ENCODE measurements at places on chromosomes 4 and X. TPM values are rescaled to one million over a fixed set of nuclear protein-coding genes. Genes with fewer than 3 reads are reported as not detected.
A peak's percentile ranks its signal among the peaks of the same experiment; 100 is the strongest.

DNA sequence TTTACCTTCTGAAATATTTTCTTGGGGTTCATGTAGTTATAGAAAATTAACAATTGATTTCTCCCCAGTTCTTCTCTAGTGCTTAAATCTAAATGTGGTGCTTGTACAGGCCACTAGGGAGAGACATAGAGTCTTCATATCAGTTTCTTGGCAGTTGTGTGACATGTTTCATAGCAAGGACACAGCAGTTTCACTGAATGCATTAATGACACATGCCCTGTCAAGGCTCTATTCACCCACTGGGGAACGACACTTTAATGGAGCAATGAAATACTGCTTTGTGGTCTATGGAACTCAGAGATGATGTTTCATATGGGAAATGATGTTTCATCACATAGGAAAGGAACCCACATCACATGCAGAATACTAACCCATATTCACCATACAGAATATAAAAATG, 2.8 kb downstream of the VEGFC start:
- no peak overlapping the region for H3K27ac ChIP-seq
- peaks cover 40% of the 10 kb centered on the region for H3K27me3 ChIP-seq
- H3K36me3 ChIP-seq, result no peaks in the 10 kb centered on the region
- H3K4me3 ChIP-seq, result no peak overlapping the region

Gene ADGRL3
- polyA plus RNA-seq, result not detected

- no peaks in the 10 kb centered on the region for H3K36me3 ChIP-seq
- H3K4me1 ChIP-seq, result peaks cover 9% of the 10 kb centered on the region
- no peak for DNase-seq
- H3K27ac ChIP-seq, result no peak overlapping the region
- H3K4me3 ChIP-seq, result no peak overlapping the region
These were observed 5.5 kb upstream of the ING2 start for GRCh38 chr4:183499389-183499788.

DNA sequence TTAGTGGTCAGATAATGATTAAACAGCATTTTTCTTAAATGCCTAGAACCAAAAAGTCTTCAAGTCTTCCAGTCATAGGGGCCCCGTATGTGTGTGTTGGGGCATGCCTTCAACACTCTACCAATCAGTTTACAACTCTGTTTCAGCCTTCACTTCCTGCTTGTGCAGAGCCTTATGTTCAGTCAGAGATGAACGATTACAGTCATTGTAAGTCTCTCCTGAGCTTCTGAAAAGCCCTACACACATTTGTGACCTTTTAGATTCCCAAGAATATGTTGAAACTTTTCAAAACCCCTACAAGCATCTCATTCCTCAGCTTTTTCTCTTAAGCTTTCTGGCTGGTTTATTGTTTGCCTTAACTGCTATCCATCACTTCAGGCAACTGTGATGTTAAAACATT, 591.2 kb downstream of the ZNF674 start:
- H3K4me1 ChIP-seq, result no peaks in the 10 kb centered on the region
- no peak for DNase-seq

- peaks cover 27% of the 10 kb centered on the region for H3K27me3 ChIP-seq
- H3K4me1 ChIP-seq, result peaks cover 8% of the 10 kb centered on the region
- no peaks in the 10 kb centered on the region for H3K36me3 ChIP-seq
- DNase-seq, result no peak
These were observed 4.5 kb upstream of the FGF16 start for GRCh38 chrX:77442728-77443127.

Gene CYTL1
- not detected for polyA plus RNA-seq

Gene AKAP4
- not detected for polyA plus RNA-seq

DNA sequence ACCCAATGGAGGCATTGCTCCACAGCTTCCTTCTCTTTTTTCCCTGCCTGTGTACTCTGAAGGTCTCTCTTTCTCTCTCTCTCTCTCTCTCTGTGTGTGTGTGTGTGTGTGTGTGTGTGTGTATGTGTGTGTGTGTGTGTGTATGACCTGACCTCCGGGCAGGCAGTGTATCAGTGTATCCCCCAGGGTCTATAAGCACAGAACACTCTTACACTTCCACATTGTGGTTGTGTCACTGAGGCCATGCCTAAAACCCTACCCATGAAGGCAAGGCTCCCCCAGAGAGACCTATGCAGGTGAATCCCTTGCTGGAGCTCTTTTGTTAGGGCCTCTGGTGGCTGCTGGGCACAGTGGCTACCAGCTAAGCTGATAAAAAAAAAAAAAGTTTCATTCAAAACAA, 300.4 kb upstream of the BMP3 start:
- H3K27ac ChIP-seq, result no peak overlapping the region
- peaks cover 5% of the 10 kb centered on the region for H3K27me3 ChIP-seq
- no peak overlapping the region for H3K4me3 ChIP-seq
- H3K36me3 ChIP-seq, result no peaks in the 10 kb centered on the region
- DNase-seq, result no peak
- H3K4me1 ChIP-seq, result peaks cover 6% of the 10 kb centered on the region

Gene RPS6KA6
- polyA plus RNA-seq, result 0.13 TPM

- no peak overlapping the region for H3K27ac ChIP-seq
- H3K4me1 ChIP-seq, result no peaks in the 10 kb centered on the region
- no peak overlapping the region for H3K4me3 ChIP-seq
- no peaks in the 10 kb centered on the region for H3K27me3 ChIP-seq
These were observed 629.6 kb downstream of the TLL1 start for GRCh38 chr4:166502660-166503059.

DNA sequence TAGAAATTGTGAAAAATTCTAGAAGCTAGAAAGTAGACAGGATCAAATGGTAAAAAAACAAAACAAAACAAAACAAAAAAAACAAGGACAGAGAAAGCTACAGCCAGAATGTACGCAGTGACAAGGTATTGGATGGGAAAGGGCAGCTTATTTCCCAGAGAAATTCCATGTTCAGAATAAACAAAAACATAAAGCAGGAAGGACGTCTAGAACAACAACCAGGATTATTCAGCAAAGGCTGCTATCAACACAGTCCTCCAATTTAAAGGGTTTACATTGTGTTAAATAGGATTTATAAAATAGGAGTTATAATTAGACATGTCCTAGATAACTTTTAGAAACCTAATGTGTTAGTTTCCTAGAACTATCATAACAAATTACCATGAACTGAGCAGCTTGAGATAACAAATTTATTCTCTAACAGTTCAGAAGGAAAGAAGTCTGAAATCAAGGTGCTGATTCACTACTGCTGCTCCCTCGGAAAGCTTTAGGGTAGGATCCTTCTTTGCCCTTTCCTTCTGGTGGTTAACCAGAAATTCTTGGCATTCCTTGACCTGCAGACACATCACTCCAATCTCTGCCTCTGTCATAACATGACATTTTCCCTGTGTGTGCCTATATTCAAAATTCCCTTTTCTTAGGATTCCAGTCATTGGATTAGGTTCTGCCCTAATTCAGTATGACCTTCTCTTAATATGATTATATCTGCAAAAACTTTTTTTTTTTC, 175.6 kb downstream of the SNCA start:
- no peaks in the 10 kb centered on the region for H3K36me3 ChIP-seq
- H3K27me3 ChIP-seq, result no peaks in the 10 kb centered on the region
- H3K27ac ChIP-seq, result peak overlapping the region; percentile 10
- DNase-seq, result no peak
- H3K4me1 ChIP-seq, result peaks cover 6% of the 10 kb centered on the region

DNA sequence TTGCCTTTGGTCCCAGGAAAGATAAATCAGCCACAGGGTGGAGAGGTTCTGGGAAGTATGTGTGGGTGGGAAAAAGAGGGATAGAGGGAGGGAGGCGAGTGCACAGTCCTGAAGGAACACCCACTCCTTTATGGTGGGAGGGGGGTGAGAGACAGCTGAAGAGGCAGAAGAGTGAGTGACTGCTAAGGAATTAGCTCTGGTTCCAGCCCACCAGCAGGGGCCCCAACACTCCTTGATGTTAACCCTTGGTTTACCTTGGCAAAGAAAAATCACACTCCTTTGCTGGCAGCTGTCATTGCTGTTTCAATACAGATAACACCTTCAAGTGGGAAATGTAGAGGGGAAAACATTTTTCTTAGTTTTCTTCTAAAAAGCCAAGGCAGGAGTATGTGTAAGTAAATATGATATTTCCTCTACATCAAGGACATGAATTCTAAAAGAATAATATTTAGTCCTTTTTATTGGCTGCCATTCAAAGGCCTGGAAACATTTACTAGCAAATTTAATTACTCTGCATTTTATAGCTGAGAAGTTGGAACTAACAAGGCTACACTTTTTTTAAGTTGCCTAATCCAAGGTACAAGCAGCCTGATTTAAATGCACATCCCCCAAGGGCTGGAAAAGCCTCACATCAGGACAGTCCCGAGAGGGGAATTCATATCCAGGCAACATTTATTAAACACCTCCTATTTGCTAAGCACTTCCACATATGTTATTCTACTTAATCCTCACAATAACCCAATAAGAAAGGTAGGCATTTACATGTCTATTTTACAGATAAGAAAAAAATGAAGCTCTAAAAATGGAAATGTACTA, 81.7 kb downstream of the HS6ST2 start:
- H3K27ac ChIP-seq, result no peak overlapping the region
- peaks cover 7% of the 10 kb centered on the region for H3K27me3 ChIP-seq
- H3K4me3 ChIP-seq, result no peak overlapping the region
- no peak for DNase-seq
- no peaks in the 10 kb centered on the region for H3K4me1 ChIP-seq

DNA sequence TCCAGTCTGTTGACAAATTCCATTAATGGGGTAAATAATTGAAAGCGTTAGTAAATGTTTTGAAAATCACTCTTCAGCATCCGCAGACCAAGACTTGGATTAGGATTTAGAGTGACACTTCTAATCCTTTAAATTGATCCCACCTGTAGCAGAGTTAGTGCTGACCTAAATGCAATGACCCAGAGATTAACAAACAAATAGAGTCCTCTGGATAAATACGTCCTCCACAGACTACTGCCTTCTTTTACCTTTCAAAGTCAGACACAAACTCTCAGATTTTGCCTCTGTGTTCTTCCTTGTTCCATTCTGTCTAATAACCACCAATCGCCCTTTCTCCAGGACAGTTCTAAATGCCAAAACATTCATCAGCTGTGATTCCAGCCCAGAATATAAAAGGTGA, at the start of gene GUCY2F:
Gene GUCY2F, minus strand, starts transcription at position 101 of the 400 bp plus-strand sequence. CDS start 6,150 bp downstream, outside the sequence.
- no peak within 1 kb of the TSS for H3K4me3 ChIP-seq
- DNase-seq, result no peak
- no peak within 1 kb of the TSS for H3K27ac ChIP-seq
- H3K36me3 ChIP-seq, result no peaks in the 10 kb centered on the region
- peaks cover 4% of the 10 kb centered on the region for H3K4me1 ChIP-seq

- peak overlapping the region; percentile 78 for H3K4me3 ChIP-seq
- peak overlapping the region; percentile 98 for H3K27ac ChIP-seq
- DNase-seq, result peak; percentile 62
- H3K36me3 ChIP-seq, result no peaks in the 10 kb centered on the region
These were observed 59.3 kb downstream of the MAML3 start for GRCh38 chr4:140094438-140095420.

DNA sequence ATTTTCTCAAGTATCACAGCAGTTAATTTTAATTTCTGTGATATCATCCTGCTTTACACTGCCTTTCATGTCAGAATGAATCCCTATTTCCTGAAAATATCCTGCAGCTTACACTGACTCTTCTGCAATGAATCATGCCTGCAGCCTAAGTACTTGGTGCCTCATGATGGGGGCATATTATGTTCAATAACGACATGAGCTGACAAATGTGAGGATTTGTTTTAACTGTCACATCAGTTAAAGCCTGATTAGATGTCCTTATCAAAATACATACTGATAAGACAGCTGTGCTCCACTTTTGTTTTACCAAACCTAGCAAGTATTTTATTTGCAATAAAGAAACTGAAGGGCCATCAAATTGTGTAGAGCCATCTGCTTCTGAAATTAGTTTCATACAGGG, 359.9 kb upstream of the AGA start:
- DNase-seq, result no peak
- no peaks in the 10 kb centered on the region for H3K4me1 ChIP-seq
- no peak overlapping the region for H3K4me3 ChIP-seq
- H3K27me3 ChIP-seq, result no peaks in the 10 kb centered on the region
- no peak overlapping the region for H3K27ac ChIP-seq

DNA sequence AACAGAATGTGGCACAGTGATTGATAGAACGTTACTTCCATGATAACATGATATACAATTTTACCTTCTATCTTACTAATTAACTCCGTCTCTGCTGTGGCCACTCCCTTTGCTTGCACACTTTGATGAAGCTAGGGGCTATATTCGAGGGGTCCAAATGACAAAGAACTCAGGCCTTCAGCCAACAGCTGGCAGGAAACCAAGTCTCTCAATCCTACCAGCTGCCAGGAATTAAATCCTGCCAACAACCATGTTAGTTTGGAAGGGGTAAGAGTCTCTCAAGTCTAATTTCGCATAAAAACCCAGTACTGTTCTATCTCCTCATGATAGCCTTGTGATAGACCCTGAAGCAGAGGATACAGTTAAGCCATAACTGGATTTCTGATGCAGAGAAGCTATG, 1122.9 kb upstream of the PCDH10 start:
- peak overlapping the region; percentile 42 for H3K4me3 ChIP-seq
- H3K36me3 ChIP-seq, result no peaks in the 10 kb centered on the region
- H3K27me3 ChIP-seq, result no peaks in the 10 kb centered on the region
- H3K4me1 ChIP-seq, result no peaks in the 10 kb centered on the region
- DNase-seq, result no peak

Data from naive B cell (primary cell).